ENCODE measurements at places on chromosomes 13 and 19. TPM values are rescaled to one million over a fixed set of nuclear protein-coding genes. Genes with fewer than 3 reads are reported as not detected.

GRCh38 chr13:91813253-91813652 is 414.8 kb downstream of the GPC5 start:
- DNase-seq = no peak

DNA sequence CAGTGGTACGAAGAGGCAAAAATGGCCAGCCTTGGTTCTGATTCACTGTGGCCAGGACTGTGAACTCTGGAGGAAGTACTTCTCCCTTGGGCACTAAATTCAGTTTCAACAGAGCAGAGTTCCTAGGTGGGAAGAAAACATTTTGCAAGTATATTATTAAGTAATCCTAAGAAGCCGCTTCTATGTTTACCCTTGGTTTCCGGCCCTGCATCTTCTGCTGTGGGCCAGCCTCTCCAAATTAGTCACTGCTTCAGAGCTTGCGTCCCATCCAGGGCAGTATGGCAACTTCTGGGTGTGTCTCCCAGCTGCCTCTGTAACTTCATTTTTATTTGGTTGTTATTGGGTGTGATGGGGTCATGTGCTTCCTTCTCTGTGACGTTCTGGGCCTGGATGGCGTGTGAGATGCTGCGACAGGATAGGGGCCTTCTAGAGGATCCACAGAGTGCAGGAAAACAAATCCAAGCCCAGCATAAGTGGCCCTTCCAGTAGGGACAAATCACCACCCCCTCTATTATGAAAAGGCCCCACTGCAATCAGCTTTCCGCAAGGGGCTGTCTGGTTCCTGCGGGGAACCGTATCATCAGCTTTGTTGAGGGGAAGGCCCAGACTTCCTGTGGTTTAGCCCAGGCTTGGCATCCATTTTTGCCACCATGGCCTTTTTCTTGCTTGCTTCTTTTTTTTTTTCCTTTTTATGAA is 55.1 kb upstream of the C1QTNF9 start:
- DNase-seq = no peak

- DNase-seq = no peak
Observed at GRCh38 chr19:18633321-18633720, 3.5 kb upstream of the KLHL26 start.

The ZNF20 gene
- total RNA-seq = 4.4 TPM

- peak; percentile 81 for DNase-seq
Observed at GRCh38 chr13:37475966-37476365, 122.6 kb downstream of the POSTN start.

GRCh38 chr13:23159205-23159759 is 21.5 kb upstream of the SGCG start:
- no peak for DNase-seq

The ZNF610 gene
- total RNA-seq = 0.95 TPM

- DNase-seq = peak; percentile 92
Observed at GRCh38 chr19:57389730-57390598, at the start of gene ZNF548. Gene ZNF548, plus strand, starts transcription at chr19:57389854. Its CDS starts 246 bp downstream, at chr19:57390100.

DNA sequence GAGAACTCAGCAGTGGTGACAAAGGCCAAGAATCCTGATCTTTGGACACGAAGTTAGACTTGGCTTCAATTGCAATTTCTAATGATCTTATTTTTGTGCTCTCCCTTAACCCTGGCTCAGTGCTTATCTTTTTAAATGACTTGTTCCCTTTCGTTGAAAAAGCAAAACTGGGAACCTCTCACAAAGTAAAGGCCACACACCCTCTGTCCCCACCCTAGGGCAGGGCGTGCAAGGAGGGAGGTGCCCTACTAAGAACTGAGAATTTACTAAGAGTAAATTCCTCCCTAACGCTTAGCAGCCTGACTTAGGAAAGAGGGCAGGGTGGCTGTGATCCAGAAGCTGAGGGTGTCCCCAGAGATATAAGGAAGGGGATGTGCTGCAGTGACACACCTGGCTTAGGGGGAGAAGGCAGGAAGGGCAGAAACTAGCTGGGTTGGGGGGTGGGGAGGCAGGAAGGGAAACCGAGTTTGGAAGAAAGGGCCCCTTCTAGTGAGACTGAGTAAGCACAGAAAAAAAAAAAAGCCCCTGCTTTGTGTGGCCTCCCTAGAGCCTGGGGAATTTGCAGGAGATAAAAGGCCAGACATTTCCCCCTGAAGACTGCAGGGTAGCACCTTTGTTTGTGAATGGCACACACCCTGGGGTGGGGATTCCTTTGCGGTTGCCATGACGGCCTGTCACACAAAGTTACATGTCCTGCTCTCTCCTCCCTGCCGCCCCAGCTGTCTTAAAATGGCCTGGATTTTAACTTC is 435.1 kb downstream of the EFNB2 start:
- no peak for DNase-seq

DNA sequence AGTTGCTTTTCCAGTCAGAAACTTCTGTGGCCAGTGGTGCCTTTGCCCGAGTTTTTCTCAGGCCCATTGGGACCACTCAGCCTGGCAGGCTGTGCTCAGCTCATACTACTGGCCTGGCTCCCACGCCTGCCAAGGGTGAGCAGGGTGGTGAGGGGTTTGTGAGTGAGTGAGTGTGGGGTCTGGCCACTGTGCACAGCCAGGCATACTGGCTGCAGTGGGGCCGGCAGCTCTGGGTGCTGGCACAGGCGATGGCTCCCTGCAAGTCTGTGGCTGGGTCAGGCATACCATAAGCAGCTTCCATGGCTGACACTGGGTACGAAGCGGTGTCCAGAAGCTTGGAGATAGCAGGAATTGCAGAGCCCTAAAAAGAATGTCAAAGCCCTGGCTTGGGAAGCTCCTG is 161.0 kb downstream of the SLITRK6 start:
- no peak for DNase-seq

The PSG11 gene
- total RNA-seq = not detected

The KLK4 gene
- not detected for total RNA-seq

- DNase-seq = no peak
Observed at GRCh38 chr13:33182729-33183128, 102.8 kb downstream of the STARD13 start.

The ZSCAN22 gene
- 3.6 TPM for total RNA-seq

The SYCN gene
- not detected for total RNA-seq

DNA sequence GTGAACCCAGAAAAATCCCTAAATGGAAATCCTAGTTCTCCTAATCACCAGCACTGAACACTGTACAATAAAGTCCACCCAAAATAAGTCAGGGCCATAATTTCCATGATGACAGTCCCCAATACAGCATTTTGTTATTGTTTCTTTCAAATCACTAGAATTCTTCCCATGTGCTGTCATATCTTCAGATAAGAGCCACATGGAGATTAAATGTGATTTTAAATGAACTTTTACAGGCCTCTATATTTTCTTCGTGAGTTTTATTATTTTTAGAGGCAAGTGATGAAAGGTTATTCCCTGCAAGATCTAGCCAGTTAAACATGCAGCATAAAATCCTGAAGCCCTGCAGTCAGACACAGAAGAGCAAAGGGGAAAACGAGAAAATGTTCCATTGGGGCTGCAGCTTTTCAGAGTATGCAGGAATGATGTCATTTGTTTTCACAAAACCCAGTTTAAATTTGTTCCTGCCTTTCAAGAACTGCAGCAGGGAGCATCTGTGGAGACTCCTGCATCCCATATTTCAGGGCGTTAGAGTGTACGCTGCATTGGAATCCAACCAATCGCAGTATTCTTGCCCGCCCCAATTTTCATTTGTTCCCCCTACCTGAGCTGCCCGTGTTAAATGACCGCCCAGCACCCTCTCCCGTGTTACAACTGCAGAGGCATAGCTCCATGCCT is 167.2 kb upstream of the KLF12 start:
- DNase-seq = no peak

- peak; percentile 94 for DNase-seq
Observed at GRCh38 chr13:42720113-42720857, 61.1 kb upstream of the FAM216B start.

The PSG4 gene
- 5.7 TPM for total RNA-seq

The KRTDAP gene
- total RNA-seq = 9.0 TPM

DNA sequence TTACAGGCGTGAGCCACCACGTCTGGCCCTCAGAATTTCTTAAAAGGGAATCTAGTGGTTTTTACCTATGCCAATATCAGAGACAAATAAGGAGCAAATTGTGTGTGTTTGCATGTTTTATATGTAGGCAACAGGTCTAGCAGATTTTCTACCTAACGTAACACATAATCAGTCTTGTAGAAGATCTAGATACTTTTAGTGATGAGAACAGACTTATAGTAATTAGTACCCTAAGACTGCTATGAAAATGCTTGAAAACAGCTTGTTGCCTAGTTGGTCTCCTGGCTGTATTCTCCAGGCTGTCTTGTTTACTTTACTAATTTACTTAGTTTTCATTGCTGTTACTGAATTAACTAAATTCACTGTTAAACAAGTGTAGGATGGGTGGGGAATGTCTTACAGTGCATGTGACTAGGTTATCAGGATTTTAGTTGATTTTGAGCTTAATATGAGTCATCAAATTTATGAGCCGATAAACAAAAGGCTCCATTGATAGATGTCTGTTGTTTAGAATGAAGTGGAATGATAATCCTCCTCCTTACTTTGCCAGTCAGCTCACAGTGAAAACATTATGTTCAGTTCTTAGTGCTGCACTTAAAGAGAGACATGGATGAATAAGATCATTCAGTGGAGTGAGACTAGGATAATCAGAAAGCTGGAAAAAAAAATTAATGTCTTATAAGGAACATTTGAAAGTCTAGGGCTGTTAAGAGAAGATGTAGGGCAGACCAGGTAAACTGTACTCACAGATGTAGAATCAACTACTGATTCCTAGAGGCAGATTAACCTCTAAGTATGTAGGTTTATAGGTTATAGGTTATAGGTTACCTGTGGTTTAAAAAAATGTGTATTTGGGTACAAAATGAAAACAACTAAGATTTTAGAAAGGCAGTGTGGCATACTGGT is 22.4 kb downstream of the GTF2F2 start:
- DNase-seq = peak; percentile 52

The CBLC gene
- 44.8 TPM for total RNA-seq

The SHISA2 gene
- total RNA-seq = 1.9 TPM

GRCh38 chr19:6476155-6476895 is 5.3 kb downstream of the DENND1C start:
- peak; percentile 76 for DNase-seq

GRCh38 chr19:29003641-29004409 is 209.1 kb downstream of the UQCRFS1 start:
- no peak for DNase-seq

The CBY2 gene
- not detected for total RNA-seq

The STX10 gene
- total RNA-seq = 66.7 TPM

DNA sequence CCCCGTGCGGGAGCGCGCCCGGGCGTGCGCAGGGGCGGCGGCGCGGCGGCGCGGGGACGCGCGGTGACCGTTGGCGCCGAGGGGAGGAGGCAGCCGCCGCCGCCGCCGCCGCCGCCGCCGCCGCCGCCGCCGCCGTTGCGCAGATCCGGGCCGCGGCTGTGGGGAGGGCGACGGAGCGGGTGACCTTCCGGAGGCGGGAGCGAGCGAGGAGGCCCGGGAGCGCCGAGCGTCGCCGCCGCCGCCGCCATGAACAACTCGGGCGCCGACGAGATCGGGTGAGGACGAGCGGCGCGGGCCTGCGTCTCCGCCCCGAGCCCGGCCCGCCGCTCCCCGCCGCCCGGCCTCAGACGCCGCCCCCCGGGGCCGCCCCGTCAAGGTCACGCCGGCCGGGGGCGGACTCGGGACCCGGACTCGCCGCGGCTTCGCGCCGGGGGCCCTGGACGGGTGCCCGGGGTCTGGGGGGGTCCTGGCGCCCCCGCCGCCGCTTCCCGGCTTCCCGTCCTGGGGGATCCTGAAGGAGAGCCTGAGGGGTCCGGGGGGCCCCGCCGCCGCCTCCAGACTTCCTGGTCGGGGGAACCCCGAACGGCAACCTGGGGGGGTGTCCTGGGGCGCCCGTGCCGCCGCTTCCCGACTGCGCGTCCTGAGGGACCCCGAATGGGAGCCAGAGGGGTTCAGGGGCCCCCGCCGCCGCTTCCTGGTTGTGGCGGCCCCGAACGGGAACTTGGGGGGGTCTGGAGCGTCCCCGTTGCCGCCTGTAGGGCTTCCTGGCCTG is at the start of gene DAZAP1:
TSS of gene DAZAP1 (plus strand) at position 59 of the 772 bp plus-strand sequence. CDS start at position 247, 188 bp downstream.
- DNase-seq = no peak

Data from foreskin keratinocyte (primary cell).